ENCODE measurements at places on chromosomes 7 and 10.
A peak's percentile ranks its signal among the peaks of the same experiment; 100 is the strongest.

- no peak for DNase-seq
Measured at GRCh38 chr10:45404770-45405120, 30.7 kb downstream of the ALOX5 start.

DNA sequence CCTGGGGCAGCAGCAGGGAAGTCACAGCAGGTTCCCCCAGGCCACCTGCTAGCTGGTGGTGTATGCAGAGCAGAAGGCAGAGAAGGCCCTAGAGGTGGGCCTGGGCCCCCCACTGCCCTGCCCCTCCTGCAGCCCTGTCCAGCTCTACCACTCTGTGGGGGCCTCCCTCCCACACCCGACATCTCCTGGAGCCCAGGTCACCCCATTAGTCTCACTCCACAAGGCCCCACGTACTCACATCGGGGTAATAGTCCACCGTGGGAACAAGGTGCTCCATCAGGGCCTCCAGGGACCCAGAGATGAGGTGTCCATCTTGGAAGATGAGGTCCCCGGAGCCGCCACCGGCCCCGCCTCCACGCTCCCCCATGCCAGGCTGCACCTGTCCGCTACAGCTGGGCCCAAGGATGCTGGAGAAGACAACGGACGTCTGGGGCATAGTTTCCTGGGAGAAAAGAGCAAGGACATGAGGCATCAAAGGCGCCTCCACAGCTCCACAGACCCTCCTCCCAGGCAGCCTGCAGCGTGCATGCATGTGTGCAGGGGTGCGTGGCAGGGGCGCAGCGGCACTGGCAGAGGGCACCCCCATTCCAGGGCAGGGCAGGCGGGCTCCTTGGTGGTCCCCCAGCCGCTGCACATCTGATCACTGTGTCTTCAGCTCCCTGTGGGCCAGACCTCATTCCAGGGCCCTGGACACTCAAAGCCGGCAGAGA is 61.0 kb downstream of the RASGEF1A start:
- no peak for DNase-seq

DNA sequence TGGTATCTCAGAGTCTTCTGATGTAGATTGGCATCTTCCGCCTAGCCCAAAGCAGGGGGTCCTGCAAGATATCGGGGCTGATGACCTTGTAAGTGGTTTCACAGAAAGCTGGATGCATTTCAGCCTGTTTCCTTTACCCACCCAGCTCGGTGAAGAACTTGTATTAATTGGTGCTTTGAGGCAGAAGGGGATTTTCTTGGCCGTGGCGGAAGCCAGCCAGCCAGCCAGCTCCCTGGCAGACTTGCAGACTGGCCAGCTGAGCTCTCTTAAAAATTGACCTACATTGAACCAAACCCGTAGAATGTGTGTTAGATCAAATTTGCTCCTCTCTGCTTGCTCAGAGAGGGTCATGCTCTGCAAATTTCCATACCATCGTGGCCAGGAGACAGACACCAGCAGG is 218.4 kb downstream of the ADAM12 start:
- no peak for DNase-seq

GRCh38 chr10:51405580-51406351 is 293.6 kb downstream of the CSTF2T start:
- DNase-seq = no peak

DNA sequence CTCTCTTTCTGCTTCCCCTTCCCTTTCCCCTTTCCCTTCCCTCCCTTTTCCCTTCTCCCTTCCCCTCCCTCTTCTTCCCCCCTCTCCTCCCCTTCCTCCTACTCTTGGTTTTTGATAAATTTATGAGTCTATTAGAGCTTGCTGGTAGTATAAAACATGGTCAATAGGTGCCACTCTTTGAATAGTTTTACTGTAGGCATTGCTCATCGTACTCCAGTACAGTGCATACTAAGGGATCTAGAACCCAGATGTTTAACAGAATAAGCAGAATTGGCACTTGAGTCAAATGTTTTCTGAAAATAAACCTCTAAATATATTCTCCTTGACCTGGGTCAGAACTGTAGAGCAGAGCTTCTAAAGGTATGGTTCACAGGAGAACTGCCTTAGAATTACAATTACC is 126.7 kb downstream of the SORCS3 start:
- DNase-seq = no peak

DNA sequence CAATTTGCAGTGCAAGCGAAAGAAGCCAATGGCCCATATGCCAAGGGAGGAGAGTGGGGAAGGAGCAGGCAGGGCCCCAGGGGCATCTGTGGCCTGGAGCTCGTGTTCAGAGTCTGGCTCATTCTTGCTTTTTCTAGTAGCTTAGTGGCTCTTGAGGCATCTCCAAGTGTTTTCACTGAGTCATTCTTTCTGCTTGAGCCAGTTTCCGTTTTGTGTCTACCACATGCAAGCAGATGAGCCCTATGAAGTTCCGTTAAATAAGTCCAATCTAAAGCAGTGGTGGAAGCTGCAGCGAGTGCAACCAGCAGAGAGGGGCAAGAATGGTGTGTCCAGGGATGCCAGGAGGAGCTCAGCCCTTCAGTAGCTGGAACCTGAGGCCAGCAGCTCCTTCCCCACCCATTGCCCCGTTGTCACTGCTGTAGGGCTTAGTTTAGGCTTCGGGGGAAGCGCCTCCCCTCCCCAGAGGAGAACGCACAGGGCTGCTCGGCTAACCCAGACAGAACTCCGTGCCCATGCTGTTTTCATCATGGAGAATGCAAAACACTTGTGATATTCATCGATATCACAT is 57.4 kb upstream of the EBF3 start:
- no peak for DNase-seq

GRCh38 chr10:100803908-100804307 is 58.5 kb downstream of the PAX2 start:
- no peak for DNase-seq

GRCh38 chr10:1166101-1166827 is 110.1 kb downstream of the WDR37 start:
- no peak for DNase-seq

GRCh38 chr10:29471544-29471859 is 163.3 kb downstream of the SVIL start:
- DNase-seq = no peak

- DNase-seq = no peak
Measured at GRCh38 chr10:128008521-128009250, 101.8 kb downstream of the PTPRE start.

DNA sequence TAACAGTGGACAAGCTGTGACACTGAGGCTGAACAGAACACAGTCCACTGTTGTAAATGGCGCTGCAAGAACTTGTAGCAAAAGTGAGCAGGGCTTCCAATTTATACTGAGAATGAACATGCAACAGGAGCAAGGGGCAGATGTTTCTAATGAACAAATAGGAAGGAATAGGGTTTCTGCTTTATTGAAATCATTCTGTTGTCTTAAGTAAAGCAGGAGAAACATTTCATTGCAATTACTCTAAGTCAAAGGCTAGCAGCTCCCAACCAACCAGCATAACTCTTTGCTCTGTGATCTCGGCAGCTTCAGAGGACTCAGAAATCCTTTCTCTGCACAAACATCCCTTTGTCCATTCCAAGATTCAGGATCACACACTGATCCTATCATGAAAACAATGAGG is 236.2 kb upstream of the PRSS58 start:
- no peak for DNase-seq

DNA sequence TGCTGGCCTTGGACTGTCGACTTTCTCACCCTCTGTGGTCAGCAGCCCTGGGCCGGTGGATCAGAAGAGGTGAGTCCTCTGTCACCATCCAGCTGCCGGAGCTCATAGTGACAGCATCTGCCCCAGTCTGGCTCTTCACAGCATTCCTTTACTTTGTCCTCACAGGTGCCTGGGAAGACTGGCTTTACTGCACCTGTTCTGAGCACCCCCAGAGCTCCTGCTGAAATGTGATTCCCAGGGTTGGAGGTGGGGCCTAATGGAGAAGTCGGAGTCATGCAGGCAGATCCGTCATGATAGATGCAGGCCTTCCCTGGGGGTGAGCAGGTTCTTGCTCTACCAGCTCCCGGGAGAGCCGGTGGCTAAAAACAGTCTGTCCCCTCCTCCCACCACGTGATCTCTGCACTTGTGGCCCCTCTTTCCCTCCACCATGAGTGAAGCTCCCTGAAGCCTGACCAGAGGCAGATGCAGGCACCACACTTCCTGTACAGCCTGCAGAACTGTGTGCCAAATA is 171.5 kb downstream of the ZMYND11 start:
- DNase-seq = no peak

- no peak for DNase-seq
Measured at GRCh38 chr10:119637631-119638030, 13.5 kb upstream of the BAG3 start.

DNA sequence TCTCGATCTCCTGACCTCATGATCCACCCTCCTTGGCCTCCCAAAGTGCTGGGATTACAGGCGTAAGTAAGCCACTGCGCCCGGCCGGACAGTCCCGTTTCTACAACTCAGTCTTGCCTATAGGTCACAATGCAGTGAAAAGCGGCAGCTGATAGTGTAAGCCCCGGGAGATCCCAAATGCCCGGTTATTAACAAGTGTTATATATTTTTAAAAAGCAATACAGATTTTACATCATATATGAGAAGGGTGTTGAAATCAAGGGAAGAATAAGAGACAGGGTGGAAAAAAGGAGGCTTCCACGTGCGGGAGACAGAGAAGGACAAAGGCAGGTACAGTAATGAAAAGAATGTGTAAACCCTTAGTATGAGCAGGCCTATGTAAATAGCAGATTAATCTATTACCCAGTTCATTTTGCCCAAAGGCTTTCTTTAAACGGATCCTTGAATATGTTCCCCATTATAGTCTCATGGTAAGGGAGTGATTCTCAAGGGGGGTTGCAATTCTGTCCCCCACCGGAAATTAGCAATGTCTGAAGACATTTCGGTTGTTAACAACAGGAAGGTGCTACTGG is 170.8 kb downstream of the PDE1C start:
- no peak for DNase-seq

DNA sequence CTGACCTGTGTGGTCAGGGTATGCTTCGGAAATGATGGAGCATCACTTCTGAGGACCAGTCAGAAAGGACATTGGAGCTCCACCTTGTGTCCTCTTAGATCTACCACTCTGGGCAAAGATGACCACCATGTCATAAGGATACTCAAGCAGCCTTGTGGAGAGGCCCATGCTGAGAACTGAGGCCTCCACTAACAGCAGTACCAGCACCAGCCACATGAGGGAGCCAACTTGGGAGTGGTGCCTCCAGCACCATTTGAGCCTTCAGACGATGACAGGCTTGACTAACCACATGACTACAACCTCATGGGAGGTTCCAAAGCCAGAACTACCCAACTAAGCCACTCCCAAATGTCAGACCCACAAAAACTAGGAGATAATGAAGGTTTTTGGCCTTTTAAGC is 116.0 kb downstream of the NPTX2 start:
- DNase-seq = no peak

DNA sequence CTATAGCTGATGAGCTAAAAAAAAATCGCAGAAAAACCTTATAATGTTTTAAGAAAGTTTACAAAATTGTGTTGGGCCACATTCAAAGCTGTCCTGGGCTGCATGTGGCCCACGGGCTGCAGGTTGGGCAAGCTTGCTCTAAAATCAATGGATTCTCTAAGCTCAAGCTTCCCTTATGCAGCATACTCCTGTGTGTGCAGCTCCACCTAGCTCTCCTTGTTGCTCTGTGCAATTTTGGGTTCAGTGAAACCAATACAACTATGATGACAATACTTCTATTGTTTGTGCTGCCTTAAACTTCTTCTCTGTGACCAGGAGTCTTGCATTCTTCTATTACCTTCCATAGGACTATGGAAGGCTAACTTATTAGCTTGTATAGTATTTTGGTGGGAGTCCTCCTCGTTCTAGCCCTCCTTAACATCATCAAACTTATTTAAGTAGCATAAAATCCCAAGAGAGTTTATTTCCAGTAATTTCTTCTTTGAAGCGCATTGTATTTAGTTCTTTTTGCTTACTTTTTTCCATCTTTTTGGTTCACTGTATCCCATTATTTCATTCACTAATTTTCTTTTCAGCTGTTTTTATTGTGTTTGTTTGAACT is 170.9 kb upstream of the SMIM30 start:
- no peak for DNase-seq

GRCh38 chr7:77791336-77791735 is 6.9 kb downstream of the TMEM60 start:
- DNase-seq = no peak

DNA sequence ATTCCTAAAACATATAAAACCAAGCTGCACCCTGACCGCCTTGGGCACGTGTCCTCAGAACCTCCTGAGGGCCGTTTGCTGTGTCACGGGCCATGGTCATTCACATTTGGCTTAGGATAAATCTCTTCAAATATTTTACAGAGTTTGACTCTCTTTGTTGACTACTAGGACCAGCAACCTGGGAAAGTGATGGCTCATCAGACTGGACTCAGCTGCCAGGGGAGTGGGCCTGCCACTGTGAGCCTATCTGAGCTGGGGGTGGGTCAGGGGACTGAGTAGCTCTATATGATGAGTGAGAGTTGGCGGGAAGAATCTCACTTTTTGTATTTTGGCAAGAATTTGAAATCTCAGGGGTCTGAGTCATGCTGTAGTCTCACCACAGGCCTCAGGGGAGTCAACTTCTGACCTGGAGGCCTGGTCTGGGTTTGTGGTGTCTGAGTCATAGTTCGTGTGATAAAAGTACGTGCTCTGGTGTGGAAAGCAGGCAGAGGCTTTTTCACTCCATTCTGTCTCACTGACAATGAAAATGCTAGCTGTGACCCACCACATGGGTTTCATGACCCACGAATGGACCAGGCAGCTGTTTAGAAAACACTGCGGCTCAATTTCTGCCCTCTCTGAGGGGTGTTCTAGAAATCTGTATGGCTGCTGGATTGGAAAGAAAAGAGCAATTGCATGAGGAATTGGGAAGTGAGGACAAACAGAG is 4.2 kb upstream of the UPP1 start:
- peak; percentile 92 for DNase-seq

GRCh38 chr7:46032942-46033341 is 111.9 kb upstream of the IGFBP3 start:
- no peak for DNase-seq

GRCh38 chr7:33550979-33551378 is 354.4 kb upstream of the BMPER start:
- DNase-seq = no peak

DNA sequence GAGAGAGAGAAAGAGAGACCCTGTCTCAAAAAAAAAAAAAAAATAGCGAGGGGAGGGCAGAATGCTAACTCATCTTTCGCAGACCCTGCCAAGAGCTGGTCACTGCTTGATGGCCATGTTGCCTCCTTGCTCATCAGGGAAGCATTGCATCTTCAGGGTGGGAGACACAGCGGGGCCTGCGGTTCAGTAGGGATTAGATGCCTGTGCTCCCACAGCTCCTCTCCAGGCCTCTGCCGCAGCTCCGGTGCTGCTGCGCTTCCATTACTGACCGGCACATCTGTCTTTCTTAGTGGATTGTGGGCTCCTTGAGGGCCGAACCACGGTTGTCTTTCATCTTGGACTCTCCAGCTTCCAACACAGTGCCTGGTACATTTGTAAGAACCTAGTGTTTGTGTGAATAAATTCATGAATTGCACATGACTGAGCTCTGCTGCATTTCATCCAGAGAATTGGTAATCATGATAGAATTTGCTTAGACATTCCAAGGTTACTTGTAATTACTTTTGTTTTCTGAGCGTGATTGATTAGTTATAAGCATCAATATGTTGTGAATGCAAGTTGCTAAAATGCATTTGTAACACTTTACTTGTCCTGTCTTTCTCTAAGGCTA is 16.8 kb downstream of the HK1 start:
- no peak for DNase-seq
